Activated CD4-positive, alpha-beta T cell treated with anti-CD3 and anti-CD28 coated beads for 36 hours (primary cell): ENCODE measurements at places on chromosomes 4 and X. TPM values are rescaled to one million over a fixed set of nuclear protein-coding genes. Genes with fewer than 3 reads are reported as not detected.

GRCh38 chrX:36414056-36414455, 494.5 kb downstream of the CFAP47 start:
- no peaks in the 10 kb centered on the region for H3K4me1 ChIP-seq
- no peaks in the 10 kb centered on the region for H3K36me3 ChIP-seq
- DNase-seq, result no peak
- no peak overlapping the region for H3K27ac ChIP-seq

- H3K4me3 ChIP-seq, result no peak overlapping the region
- no peaks in the 10 kb centered on the region for H3K36me3 ChIP-seq
- H3K4me1 ChIP-seq, result no peaks in the 10 kb centered on the region
- no peak overlapping the region for H3K27ac ChIP-seq
- no peaks in the 10 kb centered on the region for H3K27me3 ChIP-seq
- no peak for DNase-seq
These were observed 195.8 kb downstream of the PDHA2 start for GRCh38 chr4:96035727-96036126.

The SASH3 gene
- total RNA-seq, result 118 TPM

The ADH1A gene
- total RNA-seq, result not detected

DNA sequence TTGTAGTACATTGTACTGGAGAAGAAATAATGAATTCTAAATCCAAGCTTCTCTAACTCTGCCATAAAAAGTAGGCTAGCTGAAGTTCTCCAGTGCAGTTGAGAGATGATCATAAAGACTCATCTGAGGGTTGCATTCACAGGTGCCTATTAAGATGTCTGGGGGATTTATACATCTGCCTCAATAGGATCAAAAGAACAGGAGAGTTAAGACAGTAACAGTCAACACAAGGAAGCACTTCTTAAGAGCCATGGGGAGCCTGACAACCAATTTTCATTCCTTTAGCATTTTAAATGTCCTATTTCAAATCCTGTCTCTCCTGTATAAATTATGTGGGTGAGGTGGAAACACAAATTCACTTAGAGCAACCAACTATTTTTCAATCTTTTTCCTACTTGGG, 432.4 kb upstream of the NWD2 start:
- no peak overlapping the region for H3K4me3 ChIP-seq
- H3K27ac ChIP-seq, result no peak overlapping the region
- H3K4me1 ChIP-seq, result no peaks in the 10 kb centered on the region
- no peaks in the 10 kb centered on the region for H3K36me3 ChIP-seq
- DNase-seq, result no peak

The CTAG2 gene
- total RNA-seq, result not detected

The FRMPD3 gene
- total RNA-seq, result not detected

The CXorf49 gene
- not detected for total RNA-seq

- no peak overlapping the region for H3K4me3 ChIP-seq
- peaks cover 2% of the 10 kb centered on the region for H3K36me3 ChIP-seq
- no peaks in the 10 kb centered on the region for H3K27me3 ChIP-seq
These were observed 4.7 kb downstream of the SPARCL1 start for GRCh38 chr4:87524456-87524855.

- H3K4me1 ChIP-seq, result no peaks in the 10 kb centered on the region
- no peak overlapping the region for H3K27ac ChIP-seq
- no peak overlapping the region for H3K4me3 ChIP-seq
- DNase-seq, result no peak
- no peaks in the 10 kb centered on the region for H3K36me3 ChIP-seq
These were observed 14.4 kb upstream of the VCX start for GRCh38 chrX:7828594-7828993.

DNA sequence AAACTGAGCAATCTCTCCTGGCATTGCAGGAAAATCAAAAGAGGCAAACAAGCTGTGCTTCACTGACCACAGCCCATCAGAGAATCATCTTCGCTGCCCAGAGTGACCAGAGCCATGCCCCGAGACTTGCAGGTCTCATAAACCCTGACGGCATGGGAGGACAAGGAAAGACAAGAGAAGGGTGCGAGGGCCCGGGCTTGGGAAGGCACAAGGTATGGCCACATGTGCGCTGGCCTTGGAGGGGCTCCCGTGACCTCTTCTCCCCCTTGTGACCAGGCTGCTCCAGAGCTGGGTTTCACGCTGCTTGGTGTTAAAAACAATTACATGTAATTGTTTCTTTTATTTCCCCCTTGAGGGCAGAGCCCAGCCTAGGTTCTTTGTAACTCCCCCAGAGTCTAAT, 20.8 kb downstream of the DCTD start:
- H3K27me3 ChIP-seq, result no peaks in the 10 kb centered on the region
- no peak overlapping the region for H3K4me3 ChIP-seq
- H3K27ac ChIP-seq, result no peak overlapping the region
- DNase-seq, result no peak

The FAM9C gene
- not detected for total RNA-seq

The IL21 gene
- total RNA-seq, result 50.0 TPM

DNA sequence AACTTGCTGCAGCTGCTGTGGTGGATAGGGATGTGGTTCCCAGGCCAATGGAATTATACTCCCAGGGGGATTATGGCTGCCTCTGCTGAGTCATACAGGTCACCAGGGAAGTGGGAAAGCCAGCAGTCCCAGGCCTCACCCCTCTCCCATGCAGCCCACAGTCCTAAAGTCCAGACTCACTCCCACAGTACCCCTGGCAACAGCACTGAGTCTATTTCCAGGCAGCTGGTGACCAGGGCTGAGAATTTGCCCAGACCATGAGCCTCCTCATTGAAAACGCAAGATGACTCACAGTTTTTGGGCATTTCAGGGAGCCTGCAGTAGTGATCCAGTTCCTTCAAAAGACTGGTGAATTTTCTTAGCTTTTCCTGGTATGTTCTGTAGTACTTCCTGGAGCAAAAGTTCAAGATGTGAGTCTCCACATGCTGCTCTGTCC, 137.6 kb downstream of the NPNT start:
- H3K4me1 ChIP-seq, result no peaks in the 10 kb centered on the region
- H3K4me3 ChIP-seq, result no peak overlapping the region
- H3K27me3 ChIP-seq, result peaks cover 4% of the 10 kb centered on the region
- peaks cover 6% of the 10 kb centered on the region for H3K36me3 ChIP-seq

The RPS3A gene
- 2,077 TPM for total RNA-seq

- DNase-seq, result no peak
- no peaks in the 10 kb centered on the region for H3K36me3 ChIP-seq
- H3K27ac ChIP-seq, result no peak overlapping the region
- H3K4me1 ChIP-seq, result no peaks in the 10 kb centered on the region
- H3K27me3 ChIP-seq, result no peaks in the 10 kb centered on the region
These were observed 755.1 kb upstream of the IGFBP7 start for GRCh38 chr4:57865264-57865663.

The RTL9 gene
- 0.14 TPM for total RNA-seq

GRCh38 chr4:184346682-184347081, 127.7 kb downstream of the IRF2 start:
- no peak overlapping the region for H3K27ac ChIP-seq
- H3K4me1 ChIP-seq, result peaks cover 23% of the 10 kb centered on the region
- H3K36me3 ChIP-seq, result no peaks in the 10 kb centered on the region
- no peak for DNase-seq
- no peak overlapping the region for H3K4me3 ChIP-seq

The RENBP gene
- 6.0 TPM for total RNA-seq

The PF4V1 gene
- not detected for total RNA-seq

DNA sequence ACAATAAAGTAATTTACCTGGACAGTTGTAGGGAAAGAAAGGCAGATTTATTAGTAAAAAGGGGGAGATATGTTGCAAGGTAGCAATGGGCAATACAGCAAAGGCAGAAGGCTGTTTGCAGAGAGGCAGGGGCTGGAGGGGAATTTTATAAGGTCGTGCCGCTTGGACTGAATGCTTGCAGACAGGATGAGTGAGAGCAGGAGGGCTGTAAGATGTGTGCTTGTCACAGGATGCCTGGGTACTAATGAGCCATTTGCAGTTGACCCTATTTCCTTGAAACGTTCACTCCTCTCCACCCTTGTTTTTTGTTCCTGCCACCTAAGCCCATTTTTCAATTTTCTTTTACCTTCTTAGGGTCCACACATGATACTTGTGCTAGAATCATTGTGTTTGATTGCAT, 214.7 kb downstream of the TRAM1L1 start:
- no peak for DNase-seq
- H3K27ac ChIP-seq, result no peak overlapping the region
- H3K4me3 ChIP-seq, result no peak overlapping the region
- H3K27me3 ChIP-seq, result no peaks in the 10 kb centered on the region
- H3K36me3 ChIP-seq, result no peaks in the 10 kb centered on the region
